CD4-positive, alpha-beta T cell treated with Interleukin-10 for 1 hour (primary cell): ENCODE measurements at places on chromosomes 4 and X.

- DNase-seq, result no peak
Observed at GRCh38 chr4:43564591-43564990, 672.1 kb downstream of the GRXCR1 start.

GRCh38 chr4:40840255-40840984, 90.7 kb downstream of the NSUN7 start:
- DNase-seq, result no peak

GRCh38 chr4:147103403-147103946, 157.8 kb upstream of the TTC29 start:
- no peak for DNase-seq

- no peak for DNase-seq
Observed at GRCh38 chr4:95821867-95822266, 18.0 kb upstream of the PDHA2 start.

GRCh38 chr4:130210864-130211263, 1114.9 kb downstream of the C4orf33 start:
- no peak for DNase-seq

DNA sequence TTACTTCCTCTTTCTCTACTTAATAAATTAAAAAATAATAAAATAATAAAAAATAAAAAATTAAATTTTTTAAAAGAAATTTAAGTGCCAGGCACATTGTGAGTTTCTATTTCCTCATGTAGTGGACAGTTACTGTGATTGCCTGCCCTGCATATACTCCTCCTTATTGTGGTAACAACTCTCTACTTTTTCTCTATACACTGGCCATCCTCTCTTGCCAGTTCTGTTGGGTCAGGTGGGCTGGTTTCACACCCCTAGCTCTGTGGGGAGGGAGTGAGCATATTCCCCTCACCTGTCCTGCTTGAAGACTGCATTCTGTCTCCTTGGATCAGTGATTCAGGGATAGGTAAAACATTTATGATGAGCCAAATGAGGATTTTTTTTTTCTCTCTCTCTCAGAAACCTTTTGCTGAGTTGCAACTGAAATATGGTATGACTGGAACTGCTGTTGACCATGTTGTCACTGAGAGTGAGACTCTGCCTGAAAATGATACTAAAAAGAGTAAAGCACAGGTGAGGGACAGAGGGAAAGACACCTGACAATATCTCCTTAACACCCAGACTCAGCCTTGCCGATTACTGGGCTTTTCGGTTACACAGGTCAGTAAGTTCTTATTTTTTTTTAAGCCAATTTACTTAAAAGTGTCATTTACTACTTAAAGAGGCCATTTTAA, 37.2 kb downstream of the CXXC4 start:
- no peak for DNase-seq

GRCh38 chrX:26788402-26788998, 572.5 kb downstream of the MAGEB5 start:
- DNase-seq, result no peak

GRCh38 chr4:107348188-107349050, 312.3 kb upstream of the DKK2 start:
- no peak for DNase-seq

DNA sequence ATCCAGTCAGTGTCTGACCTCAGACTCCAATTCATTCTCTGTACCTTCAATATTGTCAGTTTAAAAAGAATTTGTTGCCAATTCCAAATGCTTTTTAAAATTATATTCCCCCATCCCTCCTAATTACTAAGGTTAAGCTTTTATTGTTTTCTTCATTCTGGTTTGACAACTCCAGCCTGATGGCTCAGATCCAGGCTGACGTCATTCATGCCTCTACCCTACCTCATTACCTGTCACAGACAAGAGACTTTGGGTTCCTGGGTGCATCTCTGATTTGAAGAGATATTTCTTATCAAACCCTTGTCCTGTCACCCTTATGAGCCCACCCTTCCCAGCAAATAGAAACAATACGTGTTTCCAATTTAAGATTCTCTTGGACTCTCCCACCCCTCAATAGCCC, 300.2 kb upstream of the CLNK start:
- DNase-seq, result no peak

DNA sequence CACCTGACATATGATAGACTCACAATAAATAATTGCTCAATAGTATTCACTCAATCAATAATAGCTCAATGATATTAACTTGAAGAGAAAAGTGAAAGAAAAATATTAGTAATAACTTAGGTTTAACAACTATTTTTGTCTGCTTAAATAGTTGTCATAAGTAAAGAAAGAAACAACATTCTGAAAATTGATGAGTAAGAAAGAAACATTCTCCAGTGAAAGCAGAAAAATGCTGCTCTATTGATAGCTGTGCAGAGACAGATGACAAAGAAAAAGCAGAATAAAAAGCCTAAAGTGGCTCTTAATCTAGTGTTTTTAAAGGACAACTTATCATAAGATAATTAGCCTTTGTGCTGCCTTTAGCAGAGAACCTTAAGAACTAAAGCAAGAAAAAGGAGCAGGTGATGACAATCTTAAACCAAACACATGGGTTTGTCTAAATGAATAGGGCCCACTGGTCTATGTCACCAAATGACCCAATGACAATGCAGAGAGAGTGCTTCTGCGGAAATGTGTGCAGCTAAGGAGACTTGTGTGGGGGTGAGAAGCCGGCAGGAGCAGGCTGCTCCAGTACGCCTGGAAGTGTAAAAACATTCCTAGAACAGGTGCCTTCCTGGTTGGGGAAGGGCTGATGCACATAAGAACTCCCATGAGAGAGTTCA, 13.2 kb downstream of the HS3ST1 start:
- DNase-seq, result no peak

GRCh38 chr4:53432528-53433424, 55.3 kb downstream of the FIP1L1 start:
- DNase-seq, result no peak

DNA sequence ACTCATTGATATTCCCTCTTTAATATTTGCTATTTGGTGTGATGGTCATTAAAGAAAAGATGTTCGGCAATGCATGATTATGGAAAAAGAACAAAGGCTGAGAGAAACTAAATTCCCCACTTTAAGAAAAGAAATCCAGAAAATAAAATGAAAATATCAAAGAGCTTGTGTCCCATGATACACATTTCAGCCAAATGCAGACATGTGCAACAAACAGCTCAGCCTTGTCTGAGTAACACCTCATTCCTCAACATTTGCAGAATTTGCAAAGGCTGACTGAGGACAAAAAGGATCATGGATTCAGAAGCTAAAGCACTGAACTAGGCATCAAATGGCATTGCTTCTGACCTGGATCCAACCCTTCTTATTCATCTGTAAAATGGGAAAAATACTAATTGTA, 281.0 kb downstream of the RAB28 start:
- DNase-seq, result no peak

DNA sequence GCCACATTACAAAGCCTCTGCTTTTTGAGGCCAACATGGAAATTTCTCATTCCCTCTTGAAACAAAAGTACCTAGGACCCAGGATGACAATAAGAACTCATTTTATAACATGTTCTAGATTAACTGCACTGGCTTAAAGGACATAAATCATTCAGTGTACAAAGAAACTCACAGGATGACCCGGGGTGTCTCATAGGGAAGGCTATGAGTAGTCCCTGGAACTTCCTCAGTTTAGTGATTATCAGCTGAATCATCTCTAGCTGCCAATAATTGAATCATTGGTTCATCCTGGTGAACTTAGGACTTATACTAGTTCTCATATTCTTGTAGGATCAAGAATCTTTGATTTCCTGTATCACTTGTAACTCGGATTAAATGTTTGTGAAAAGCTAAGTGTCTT, 95.8 kb upstream of the WDR1 start:
- DNase-seq, result no peak

DNA sequence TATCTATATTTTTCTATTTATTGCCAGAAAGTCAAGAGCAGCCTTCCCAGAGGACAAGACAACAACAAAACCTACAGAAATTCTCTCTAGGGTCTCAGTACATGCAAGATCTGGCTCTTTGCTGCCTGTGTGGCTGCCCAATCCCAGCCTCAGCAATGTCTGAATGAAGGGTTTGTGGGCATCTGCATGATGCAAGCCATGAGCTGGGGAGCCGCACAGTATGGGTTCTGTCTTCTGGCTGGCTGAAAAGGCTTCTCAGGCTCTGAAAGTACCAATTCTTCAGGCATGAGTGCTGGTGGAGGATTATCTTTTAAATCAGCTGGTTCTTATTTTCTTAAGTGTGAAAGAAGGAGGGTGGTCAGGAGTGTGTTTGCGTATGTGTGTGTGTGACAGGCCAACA, 104.6 kb downstream of the PDGFRA start:
- no peak for DNase-seq

- DNase-seq, result no peak
Observed at GRCh38 chr4:168765726-168766125, 244.3 kb downstream of the CBR4 start.

DNA sequence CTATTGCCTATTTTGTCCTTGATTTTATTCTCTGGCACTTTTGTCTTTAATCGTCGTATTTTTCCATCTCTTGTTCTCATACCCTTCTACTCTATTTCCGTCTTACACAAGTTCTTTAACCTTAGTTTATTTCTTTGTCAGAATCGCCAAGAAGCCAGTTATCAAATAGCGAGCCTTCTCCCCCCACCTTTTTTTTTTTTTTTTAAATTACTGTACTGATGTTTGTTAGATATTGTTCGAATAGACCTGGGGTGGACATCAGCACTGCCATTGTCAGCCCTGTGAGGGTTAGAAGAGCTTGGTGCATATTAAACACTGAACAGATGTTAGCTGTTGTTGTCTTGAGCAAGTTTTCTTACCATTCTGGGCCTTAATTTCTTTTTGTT, 1.2 kb downstream of the SPCS3 start:
- no peak for DNase-seq

- DNase-seq, result no peak
Observed at GRCh38 chrX:22021751-22022324, 10.3 kb upstream of the PHEX start.

DNA sequence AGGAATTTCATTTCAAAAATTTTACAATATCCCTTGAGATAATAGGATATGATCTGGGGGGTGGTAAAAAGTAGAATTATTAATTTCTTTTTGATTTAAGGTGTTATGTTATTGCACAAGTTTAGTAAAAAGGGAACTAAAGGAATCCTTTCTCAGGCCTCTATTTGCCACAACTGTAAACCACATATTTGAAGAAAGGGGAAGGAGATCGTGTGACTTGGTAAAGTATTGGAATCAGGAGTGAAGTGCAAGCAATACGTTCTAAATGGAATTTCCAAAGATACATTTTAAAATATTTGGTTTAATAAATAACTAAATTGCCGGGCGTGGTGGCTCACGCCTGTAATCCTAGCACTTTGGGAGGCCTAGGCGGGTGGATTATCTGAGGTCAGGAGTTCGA, 35.3 kb upstream of the SCRG1 start:
- no peak for DNase-seq

DNA sequence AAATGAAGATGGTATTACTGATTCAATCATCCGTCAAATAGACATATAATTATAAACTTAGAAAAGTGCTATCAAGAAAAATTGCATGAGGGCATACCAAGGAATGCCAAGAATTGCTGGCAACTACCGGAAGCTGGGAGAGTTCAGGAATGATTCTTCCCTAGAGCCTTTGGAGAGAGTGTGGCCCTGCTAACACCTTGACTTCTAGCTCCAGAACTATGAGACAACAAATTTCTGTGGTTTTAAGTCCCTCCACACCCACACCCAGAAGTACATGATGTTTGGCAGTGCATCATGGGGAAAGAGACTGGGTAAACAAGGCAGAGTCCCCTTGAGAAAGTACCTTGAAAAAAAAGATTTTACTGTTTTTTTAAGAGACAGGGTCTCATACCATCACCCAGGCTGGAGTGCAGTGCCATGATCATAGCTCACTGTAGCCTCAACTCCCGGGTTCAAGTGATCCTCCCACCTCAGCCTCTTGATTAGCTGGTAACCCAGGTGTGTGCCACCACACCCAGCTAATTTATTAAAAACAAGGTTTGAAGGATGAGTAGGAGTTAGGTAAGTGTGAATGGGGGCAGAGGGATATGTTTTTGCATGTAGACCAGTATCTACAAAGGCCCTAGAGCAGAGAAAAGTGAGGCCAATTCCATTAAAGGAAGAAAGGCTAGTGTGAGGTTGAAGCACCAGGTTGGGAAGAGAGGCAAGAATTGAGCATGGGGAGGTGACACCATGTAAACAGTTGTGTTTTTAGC, 53.1 kb downstream of the GSX2 start:
- no peak for DNase-seq

- peak; percentile 32 for DNase-seq
Observed at GRCh38 chrX:119758731-119759247, 401 bp downstream of the SOWAHD start.

GRCh38 chr4:36244257-36245082, at the start of gene ARAP2:
Gene ARAP2 (minus strand): TSS chr4:36244514. CDS start chr4:36229486, 15,028 bp downstream.
- peak; percentile 81 for DNase-seq

- no peak for DNase-seq
Observed at GRCh38 chr4:104751468-104751867, 256.8 kb upstream of the CXXC4 start.

DNA sequence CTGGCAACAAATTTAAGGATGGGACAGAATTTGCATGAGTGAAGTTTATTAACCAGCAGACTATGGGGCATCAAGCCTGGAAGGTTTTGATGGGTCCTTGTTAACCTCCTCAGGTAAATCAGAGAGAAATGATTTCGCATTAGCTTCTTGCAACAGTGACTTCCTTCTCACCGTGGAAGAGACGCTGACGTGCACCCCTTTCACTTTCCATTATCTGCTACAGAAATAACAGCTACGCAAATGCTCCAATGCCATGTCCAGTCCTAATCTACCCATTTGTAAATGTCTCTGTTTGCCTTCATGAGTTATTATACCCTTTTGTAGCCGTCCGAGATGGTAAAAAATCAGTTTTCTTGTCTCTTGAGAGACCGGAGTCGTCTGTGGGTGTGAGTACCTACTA, 100.3 kb downstream of the SLC34A2 start:
- DNase-seq, result no peak

- no peak for DNase-seq
Observed at GRCh38 chr4:5030221-5030620, 11.0 kb upstream of the CYTL1 start.

DNA sequence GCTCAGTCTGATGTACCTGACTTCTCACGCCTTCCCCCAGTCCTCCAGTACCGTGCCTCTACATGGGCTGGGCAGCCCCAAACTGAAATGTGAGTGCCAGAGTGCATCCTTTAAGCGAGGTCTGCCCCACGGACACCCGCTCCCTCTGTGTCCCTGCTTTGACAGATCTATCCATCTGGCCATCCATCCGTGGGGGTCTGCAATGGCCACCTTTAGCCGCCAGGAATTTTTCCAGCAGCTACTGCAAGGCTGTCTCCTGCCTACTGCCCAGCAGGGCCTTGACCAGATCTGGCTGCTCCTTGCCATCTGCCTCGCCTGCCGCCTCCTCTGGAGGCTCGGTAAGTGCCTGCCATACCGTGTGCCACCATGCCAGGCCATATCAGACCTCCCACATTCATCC, 827 bp downstream of the PORCN start:
- no peak for DNase-seq

GRCh38 chrX:31445542-31445941, 373.7 kb upstream of the FTHL17 start:
- no peak for DNase-seq

- DNase-seq, result no peak
Observed at GRCh38 chr4:184616633-184617551, 32.4 kb downstream of the CASP3 start.

- DNase-seq, result no peak
Observed at GRCh38 chrX:153642655-153643430, 4.2 kb upstream of the DUSP9 start.

GRCh38 chr4:8508266-8508665, 67.7 kb downstream of the TRMT44 start:
- DNase-seq, result no peak
